LHCN-M2 (cell line): ENCODE measurements at places on chromosomes 5 and 9. TPM values are rescaled to one million over a fixed set of nuclear protein-coding genes. Genes with fewer than 3 reads are reported as not detected.
A peak's percentile ranks its signal among the peaks of the same experiment; 100 is the strongest.

- DNase-seq = no peak
Observed at GRCh38 chr5:156391139-156391538, 64.2 kb downstream of the SGCD start.

DNA sequence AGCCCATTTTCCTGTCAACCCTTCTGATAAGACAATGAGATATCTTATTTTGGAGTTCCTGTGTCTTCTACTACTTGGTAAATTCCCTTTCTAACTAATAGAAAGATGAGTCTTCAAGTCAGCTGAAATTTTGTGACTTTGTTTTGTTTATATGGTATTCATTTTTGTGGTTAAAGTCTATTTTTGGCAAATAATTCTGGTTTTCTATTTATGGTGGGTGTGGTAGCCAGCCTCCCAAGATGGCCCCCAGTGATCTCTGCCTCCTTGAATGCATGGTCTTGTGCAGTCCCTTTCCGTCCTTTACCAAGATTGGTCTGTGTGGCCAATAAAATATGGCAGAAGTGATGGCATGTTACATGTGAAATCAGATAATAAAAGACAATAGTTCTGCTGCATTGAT lies 91.5 kb downstream of the NR3C1 start:
- peak; percentile 32 for DNase-seq

GRCh38 chr5:18881615-18882014 lies 1106.4 kb downstream of the CDH18 start:
- no peak for DNase-seq

GRCh38 chr9:137318602-137319001 lies 16.5 kb upstream of the NRARP start:
- no peak for DNase-seq

DNA sequence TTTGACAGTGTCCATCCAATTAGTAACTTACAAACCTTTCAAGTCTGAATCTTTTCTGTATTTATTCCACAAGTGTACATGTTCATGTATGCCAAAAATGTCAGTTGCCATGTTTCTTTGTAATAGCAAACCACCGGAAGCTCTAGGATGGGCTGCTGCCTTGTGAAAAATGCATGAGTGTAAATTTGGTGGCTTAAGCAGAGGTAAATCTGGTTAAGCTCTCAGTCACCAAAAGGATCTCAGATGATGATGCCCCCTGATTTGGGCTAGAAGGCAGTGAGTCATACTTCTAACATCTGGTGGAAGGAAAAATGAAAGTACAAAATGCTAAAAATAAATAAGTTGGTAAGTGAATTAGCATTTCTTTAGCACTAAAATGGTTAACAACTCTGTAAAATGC lies 567.5 kb downstream of the ELAVL2 start:
- no peak for DNase-seq

GRCh38 chr9:37929441-37929895 lies 25.5 kb upstream of the SLC25A51 start:
- DNase-seq = peak; percentile 70

GRCh38 chr9:121568343-121569265 lies 69.0 kb upstream of the GGTA1 start:
- DNase-seq = no peak

- no peak for DNase-seq
Observed at GRCh38 chr9:133094842-133095393, 26.1 kb downstream of the RALGDS start.

- DNase-seq = no peak
Observed at GRCh38 chr9:107024193-107024592, 161.2 kb downstream of the ZNF462 start.

The MCC gene
- total RNA-seq = 9.2 and 10.7 TPM in 2 replicates

The C9orf152 gene
- total RNA-seq = not detected in 2 replicates

The TOR2A gene
- total RNA-seq = 10.4 and 10.5 TPM in 2 replicates

The PRPF4 gene
- 49.3 and 51.0 TPM in 2 replicates for total RNA-seq

The LTC4S gene
- total RNA-seq = not detected in 2 replicates

The HMGXB3 gene
- total RNA-seq = 49.6 and 57.9 TPM in 2 replicates

The TMEM215 gene
- not detected in 2 replicates for total RNA-seq

The SLC6A7 gene
- total RNA-seq = not detected in 2 replicates

The KIAA1958 gene
- total RNA-seq = 0.71 and 1.4 TPM in 2 replicates
